SK-N-SH (cell line): ENCODE measurements at places on chromosomes 13 and 19. TPM values are rescaled to one million over a fixed set of nuclear protein-coding genes. Genes with fewer than 3 reads are reported as not detected.
A peak's percentile ranks its signal among the peaks of the same experiment; 100 is the strongest.

GRCh38 chr13:33111414-33112110, 95.3 kb downstream of the KL start:
- DNase-seq: no peak

Gene PEAK3
- polyA plus RNA-seq: not detected in 2 replicates

DNA sequence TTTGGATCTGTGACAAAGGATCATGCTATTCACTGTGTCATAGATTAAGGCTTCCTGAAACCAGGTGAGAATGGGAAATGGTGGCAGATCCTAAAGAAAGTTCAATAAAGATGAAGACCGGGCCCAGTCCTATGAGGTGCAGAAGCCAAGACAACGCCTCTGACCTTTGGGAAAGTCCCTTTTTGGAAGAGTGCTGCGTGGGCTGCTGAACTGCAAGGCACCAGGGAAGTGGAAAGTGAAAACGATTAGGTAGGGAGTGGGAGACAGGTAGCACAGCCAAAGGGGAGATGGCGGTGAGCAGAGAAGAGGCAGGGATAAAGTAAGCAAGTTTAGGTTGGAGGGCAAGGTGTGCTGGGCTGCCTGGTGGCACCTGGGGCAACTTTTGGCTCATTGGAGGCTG, 16.3 kb downstream of the MBNL2 start:
- no peak for DNase-seq

DNA sequence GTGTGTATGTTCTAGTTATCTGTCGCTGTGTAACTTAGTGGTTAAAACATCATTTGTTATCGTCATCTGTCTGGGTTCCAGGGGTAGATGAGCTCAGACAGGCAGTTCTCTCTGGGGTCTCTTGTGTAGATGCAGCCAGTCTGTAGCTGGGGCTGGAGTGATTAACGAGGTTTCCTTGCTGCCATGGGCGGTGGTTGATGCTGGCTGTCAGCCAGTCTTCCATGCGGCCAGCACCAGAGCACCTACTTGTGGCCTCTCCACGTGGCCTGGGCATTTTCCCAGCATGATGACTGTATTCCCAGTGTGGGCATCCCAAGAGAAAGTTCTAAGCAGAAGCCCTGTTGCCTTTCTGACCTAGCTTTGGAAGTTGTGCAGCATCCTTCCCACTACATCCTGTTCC, 10.7 kb downstream of the ERCC5 start:
- DNase-seq: no peak

Gene TNFSF13B
- 0.03 and 0.26 TPM in 2 replicates for polyA plus RNA-seq

Gene VSTM2B
- polyA plus RNA-seq: not detected in 2 replicates

GRCh38 chr13:21675095-21675991, 4.5 kb downstream of the FGF9 start:
- peak; percentile 36 for DNase-seq
